ENCODE measurements at places on chromosomes 2 and 18.
A peak's percentile ranks its signal among the peaks of the same experiment; 100 is the strongest.

DNA sequence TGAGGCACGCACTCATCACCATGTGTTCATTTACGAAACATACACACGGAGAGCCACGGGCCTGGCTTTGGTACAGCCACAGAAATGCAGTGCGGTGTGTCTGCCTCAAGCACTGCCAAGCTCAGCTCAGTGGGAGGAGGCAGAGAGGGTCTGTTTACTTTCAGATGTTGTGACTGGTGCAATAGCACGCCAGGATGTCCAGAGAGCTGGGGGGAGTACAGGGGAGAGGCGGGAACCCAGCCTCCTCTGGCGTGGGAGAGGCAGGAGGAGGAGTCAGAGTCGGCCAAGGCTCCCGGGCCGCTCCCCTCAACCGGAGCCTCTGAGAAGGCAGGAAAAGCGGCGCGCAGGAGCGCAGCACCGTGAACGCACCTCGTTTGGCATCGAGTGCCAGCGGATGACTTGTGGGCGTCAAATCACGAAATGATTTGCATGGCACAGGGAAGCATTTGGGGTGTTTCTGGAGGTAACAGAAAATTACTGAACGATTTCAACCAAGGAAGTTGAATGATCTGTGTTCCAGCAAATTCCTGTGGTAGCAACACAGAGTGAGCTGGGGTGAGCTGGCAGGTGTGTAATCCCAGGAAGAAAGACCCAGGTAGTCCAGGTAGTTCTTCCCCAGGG is 143.0 kb downstream of the ZNF516 start:
- peak; percentile 37 for DNase-seq

DNA sequence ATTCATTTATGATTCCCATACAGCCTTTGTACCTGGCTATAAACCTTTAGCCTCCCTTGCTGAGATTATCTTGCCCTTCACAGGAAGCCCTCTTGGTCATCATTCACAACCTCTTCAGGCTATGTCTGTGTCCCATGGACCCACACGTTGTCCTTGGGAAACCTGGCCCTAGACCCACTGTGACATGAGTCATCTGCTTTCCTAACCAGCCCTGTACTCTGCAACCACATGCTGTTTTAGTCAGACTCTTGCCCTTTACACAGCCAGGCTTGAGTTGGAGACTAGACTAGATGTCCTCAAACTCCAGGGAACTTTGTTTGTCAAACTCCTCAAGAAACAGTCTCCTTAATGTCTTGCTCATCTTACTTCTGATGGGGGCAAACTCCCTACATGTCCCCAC is 229.3 kb upstream of the ZSWIM2 start:
- DNase-seq: no peak

DNA sequence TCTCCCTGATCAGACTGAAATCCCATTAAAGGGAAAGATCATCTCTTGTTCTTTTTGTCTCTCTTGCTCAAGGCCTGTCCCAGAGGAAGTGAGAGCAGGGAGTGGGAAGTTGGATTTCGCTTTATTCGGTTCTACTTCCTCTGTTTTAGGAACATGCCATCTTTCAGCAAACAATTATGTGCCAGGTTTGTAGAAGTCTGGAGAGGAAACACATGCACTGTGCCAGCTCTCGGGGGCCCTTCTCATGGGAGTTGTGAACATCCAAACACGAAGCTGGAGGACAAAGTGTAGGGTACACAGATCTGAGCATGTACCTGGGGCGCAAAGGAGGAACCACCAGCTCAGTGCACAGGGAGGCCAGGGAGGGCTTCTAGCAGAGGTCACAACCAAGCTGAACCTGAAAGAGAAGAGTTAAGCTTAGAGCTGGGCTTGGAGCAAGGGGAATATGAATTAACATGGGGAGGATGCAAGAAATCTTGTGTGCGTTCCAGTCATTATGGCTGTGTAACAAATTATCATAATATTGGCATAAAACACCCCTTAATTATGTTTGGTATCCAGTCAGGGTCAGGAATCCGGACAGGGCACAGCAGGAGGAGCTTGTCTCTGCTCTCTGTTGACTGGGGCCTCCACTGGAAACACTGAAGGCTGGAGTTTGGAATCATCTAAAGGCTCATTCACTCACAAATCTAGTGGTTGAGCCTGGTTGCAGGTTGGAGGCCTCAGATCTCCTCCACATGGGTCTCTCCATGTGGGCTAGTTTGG is 128.6 kb downstream of the ZFP36L2 start:
- DNase-seq: no peak

DNA sequence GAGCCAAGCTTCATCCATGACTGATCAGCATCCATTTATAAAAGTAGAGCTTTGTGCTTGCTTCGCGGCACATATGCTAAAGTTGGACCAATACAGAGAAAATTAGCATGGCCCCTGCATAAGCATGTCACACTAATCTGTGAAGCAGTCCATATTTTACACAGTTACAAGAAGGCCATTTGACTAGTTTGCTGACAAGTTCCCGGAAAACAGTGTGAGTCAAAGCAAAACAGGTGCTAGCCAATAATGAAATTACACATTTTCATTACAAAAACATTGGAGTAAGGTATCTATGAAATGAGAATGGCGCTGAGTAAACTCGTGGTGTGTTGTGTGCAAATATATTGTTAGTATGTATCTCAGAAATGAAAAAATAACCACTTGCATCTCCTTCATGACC is 4.7 kb downstream of the ANKRD62 start:
- DNase-seq: no peak

DNA sequence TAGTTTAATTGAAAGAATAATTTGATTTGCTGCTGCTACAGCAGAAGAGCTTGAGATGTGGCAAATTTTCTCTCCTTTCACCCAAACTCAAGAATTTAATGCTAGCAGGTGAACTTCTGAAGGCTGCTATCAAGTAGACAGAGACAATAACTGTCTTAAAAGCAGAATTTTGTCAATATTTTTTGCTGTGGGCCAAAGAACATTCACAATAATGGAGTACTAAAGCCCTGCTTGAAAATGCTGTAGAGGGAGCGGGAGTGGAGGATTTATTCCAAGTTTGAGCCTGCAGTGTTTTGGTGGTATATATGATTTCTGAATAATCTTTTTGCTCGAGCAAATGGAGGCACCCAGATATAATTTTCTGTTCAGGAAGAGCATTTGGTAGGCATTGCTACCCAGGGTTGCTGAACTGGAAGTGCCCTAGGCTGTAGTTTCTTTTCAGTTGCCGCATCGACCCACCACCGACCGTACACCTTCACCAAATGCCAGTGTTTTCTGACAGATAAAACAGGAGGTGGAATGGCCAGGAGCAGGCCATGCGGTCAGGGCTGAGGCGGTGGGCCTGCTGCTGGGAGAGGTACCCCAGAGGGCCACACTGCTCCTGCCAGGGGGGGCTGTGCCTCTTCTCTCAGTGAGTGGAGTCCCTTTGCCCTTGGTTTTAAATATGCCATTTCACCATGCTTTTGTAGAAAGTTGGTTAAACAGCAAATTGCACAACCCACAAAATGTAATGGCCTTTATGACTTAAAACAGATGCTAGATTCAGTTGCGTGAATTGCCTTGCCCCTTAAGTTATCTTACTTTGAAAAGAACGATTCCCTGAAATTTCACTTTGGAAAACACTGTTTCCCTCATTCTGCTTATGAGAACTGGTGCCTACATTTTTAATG is 36.4 kb downstream of the TSHZ1 start:
- no peak for DNase-seq

DNA sequence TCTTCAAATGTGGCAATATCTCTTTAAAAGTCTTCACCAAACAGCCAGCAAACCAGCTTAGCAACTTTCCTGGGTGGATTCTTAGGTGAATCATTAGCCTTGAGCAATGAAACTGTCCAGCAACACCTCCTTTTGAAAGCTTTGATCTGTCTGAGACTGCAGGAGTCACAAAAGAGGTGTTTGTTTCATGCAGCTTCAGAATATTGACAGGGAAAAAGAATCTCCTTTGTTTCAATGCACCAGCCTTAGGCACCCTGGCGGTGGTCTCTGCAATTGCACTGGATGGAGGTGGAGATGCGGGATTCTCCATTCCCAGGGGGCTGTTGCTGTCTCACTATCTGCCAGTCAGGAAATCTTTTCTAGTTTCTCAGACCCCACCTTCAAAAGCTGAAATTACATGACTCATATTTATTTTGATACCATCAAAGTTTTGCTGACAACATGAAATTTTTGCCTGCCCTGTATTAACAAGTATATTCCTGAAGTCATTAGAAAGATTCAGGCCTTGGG is 76.0 kb upstream of the DSG1 start:
- no peak for DNase-seq

DNA sequence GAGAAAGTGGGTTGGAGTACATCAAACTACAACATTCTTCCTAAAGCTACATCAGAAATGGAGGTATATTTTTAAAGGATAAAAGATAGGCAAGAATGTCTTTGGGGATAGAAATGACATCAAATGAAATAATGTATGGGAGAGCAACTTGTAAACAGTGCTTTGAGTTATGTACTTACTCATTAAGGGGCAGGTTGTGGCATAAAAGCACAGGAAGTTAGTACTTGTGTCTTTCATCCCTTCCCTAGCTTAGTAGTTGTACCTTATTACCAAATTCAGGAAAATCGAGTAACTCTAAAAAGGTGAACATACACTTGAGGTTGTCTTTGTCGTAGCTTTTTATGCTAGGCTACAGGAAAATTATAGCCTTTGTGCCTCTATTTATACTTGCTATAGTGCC is 28.9 kb downstream of the PPP1CB start:
- no peak for DNase-seq

DNA sequence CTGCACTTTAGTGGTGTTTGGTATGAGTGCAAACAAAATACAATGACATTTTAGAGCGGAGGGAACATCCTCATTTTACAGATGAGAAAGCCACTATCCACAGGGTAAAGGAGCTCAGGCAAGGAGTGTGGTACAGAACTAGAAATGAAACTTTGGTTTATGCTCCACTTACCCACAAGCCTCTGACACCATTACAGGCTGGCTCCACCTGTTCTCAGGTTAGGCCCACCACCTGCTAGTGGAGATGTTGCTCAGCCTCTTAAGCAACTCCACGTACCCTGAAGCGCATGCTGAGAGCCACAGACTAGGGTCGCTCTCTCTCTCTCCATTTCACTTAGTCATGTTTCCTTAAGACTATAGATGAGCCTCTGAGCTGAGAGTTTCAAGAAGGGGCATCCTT is 130.0 kb downstream of the MBD2 start:
- no peak for DNase-seq

DNA sequence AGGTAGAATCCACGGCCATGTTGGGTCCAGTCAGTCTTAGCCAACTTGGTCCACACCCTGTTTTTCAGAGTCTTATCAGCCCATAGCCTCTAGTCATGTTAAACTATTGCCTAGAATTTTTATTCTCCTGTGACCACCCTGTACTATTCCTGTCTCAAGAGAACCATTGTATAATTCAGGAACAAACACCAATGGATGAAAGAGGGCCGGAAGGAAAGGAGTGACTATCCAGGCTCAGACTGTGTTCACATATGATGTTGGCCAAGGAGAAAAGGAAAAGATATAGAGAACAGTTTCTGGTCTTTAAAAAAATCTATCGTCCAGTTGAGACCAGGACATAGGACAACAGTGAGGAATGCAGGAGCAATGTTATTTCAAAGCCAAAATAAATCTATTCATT is 82.9 kb upstream of the SETBP1 start:
- DNase-seq: no peak

DNA sequence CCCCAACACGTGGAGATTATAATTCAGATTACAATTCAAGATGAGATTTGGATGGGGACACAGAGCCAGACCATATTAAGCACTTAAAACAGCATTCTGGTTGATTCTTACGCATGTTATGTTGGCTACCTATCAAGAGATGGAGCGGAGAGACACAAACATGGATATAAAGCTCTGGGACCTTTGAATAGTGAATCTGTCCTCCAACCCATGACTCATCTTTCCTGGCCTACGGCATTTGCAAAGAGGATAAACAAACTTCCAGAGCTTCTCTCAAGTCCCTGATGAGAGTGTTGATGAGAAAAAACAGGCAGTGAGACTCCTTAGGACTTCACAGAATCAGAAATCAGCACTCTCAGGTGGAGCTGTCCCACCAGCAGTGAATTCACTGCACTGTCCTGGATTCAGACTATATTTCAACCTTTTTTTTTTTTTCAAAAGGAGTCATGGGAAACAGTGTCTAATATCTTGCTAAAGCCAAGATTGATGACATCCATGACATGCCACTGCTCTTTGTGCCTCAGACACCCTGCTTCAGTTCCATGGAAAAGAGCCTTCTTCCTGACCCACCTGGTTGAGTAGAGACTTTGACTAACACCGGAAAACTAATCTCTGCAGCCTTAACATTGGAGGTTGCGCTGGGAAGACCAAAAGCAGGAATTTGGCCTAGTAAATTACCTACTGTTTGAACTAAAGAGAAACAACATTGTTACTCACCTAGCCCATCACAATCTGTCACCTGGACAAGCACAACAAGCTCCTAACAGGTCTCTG is 62.1 kb upstream of the NPAS2 start:
- no peak for DNase-seq

- no peak for DNase-seq
Measured at GRCh38 chr2:161204846-161205245, 44.6 kb downstream of the TANK start.

- no peak for DNase-seq
Measured at GRCh38 chr2:28608500-28609424, 112.9 kb downstream of the PLB1 start.

DNA sequence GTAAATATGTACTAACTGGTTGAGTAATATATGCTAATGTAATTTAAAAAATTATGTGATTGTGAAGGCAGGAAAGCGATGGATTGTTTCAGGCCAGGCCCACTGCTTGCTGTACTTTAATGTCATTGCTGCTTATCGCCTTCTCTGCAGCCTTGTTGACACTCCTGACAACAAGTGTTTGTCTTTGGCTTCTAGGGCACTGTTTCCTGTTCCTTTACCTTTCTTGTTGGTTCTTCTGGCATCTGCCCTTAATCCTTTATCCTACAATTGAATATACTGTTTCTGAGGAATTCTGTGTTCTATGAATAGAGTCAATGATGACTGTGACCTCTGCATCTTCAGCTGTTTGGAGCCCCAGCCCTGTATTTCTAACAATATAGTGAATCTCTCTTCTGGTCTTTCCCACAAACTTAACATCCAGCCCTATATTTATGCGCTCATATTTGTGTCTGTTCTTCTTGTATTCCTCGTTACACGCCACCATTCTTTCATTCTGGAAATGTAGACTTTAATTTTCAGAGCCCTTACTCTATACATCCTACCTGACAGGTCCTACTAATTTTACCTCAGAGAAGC is 17.6 kb downstream of the ACSL3 start:
- DNase-seq: no peak

DNA sequence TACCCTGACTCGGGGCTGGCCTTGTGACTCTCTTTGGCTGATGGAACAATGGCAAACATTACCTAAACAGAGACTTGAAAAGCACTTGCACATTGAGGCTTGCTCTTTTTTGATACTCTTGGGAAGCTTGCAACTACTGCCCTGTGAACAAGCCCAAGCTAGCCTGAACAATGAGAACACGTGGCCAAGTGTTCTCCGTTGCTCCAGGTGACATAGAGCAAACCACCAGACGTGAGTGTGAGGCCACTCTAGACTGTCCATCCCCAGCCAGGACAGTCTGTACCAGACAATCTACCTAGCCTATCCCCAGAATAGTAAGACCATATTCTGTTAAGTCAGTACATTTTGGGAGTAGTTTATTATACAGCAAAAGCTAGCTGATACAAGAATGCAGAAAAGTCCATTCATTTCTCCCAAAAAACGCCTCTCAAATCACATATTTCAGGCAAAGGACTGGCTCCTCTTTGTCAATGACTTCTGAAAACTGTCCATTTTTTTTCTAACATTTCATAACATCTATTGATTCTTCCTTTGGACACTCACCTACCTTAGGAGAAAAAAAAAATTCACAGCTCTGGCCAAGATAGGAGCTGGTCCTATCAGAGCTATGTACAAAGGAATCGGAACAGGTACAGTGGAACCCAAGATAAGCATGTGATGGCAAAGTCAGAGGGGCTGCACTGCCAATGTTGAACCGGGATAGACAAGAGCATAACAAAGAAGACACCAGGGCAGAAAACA is 142.1 kb upstream of the PKDCC start:
- no peak for DNase-seq
